ENCODE measurements at places on chromosomes 7 and 10.

DNA sequence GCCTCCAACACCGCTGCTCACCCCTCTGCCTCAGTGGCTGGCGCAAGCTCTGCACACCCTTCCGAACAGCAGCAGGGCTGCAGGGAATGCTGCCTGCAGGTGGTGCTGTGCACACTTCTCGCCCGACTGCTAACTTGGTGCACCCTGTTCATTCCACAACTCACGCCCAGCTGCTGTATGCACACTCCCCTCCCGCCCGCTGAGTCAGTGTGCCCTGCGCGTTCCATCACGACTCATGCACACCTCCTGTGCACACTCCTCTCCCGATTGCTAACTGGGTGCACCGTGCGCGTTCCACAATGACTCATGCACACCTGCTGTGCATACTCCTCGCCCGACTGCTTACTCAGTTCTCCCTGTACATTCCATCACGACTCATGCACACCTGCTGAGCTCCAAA is 21.5 kb downstream of the ADARB2 start:
- DNase-seq, result no peak

GRCh38 chr10:119700321-119700954 is 25.4 kb upstream of the INPP5F start:
- no peak for DNase-seq

DNA sequence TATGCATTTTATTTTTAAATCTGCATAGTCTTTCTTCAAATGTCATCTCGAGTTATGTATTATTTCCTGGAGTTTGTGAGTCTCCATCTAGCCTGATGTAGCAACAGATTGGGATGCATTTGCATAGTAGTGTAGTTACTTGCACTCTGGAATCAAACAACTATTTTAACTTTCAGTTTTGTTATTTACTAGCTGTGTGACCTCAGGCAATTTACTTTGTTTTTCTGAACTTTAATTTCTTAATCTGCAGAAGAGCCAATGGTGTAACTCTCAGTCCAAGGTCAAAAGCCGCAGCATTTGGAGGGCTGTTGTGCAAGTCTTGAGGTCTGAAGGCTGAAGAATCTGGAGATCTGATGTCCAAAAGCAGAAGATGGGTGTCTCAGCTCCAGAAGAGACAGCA is 175.8 kb upstream of the SORCS1 start:
- no peak for DNase-seq

- no peak for DNase-seq
Observed at GRCh38 chr10:102266670-102267069, 21.3 kb downstream of the GBF1 start.

GRCh38 chr10:1205450-1206030 is 149.4 kb downstream of the WDR37 start:
- no peak for DNase-seq

- no peak for DNase-seq
Observed at GRCh38 chr10:1776127-1776662, 38.9 kb upstream of the ADARB2 start.

- no peak for DNase-seq
Observed at GRCh38 chr10:9868499-9868898, 1149.2 kb upstream of the CELF2 start.

DNA sequence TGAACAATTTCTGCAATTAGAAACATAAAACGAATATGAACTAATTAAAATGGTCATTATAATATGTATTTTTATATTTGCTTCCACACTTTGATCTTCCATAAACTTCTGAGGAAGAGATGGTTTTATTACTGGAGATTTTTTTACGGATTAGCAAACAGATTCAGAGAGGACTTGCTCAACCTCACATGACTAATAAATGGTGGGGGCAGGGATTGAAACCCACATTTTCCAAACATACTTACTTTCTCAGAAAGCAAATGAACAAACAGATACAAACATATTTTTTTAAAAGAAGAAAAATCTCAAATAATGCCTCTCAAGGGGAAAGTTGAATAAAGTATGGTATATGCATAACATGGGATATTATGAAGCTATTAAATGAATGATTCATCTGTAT is 18.3 kb downstream of the ANKMY2 start:
- no peak for DNase-seq

- no peak for DNase-seq
Observed at GRCh38 chr10:31262672-31263071, 56.3 kb upstream of the ZEB1 start.

DNA sequence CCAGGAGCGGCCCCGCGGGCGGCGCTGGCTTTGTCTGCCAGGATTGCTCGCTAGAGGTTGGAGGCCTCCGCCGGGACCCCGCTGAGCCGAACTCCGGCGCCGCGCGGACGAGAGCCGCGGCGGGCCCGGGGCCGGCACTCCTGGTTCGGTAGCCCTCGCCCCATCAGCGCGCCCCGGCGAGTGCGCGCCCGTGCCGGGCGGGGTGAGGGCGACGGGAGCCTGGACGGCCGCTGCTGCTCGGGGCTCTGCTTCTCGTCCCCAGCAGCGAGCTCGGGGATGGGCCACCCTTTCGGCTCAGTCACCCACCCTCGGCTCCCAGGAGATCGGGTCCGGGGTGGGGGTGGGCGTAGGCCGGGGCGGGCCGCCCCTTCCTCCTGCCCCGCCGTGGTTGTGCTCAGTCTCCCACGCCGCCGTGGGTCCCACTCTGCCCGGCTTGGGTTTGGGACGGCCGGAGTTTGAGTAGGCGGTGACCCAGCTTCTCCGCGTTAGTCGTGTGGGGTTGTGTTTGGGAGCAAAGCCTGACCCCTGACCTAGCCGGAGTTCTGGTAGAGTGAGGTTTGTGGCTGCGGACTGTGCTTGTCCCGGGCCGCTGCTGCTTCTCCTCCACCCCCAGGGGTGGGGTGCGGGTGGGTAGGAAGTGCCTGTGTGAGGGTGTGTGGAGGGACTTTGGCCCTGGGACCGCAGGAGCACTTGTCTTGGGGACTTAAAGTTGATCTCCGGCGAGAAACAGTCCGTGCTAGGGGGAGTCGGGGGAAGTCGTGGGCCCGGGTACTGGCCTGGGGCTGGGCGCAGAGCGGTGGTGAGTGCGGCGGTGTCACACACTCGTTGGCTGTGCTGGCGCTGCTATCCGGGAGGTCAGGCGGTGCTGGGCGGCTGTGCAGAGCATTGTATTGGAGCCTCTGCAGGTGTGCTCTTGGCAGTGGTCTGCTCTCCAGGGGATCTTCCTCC is 677 bp downstream of the TSPAN14 start:
- no peak for DNase-seq

DNA sequence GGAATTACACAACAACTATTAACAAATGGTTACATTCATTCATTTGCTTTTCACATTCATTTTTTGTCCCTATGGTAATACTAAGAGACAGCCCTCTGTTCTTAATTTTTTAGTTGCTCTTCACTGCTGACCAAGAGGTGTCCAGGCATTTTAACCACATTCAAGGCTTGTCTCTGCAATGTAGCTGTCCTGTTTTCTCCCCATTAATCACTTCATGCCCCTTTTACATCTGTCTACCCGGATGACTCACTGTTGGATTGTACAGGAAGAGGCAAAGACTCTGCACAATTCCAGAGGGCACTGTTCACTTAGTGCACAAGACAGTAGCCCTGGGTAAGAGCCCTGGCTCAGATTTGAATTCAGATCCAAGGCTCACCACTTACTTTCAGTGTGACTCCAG is 168.5 kb downstream of the NOC3L start:
- DNase-seq, result no peak

- DNase-seq, result no peak
Observed at GRCh38 chr10:105239311-105240219, 598.5 kb downstream of the SORCS3 start.

- no peak for DNase-seq
Observed at GRCh38 chr7:106018566-106019469, 55.8 kb downstream of the CDHR3 start.

- DNase-seq, result no peak
Observed at GRCh38 chr7:155787171-155787851, 25.0 kb downstream of the SHH start.

DNA sequence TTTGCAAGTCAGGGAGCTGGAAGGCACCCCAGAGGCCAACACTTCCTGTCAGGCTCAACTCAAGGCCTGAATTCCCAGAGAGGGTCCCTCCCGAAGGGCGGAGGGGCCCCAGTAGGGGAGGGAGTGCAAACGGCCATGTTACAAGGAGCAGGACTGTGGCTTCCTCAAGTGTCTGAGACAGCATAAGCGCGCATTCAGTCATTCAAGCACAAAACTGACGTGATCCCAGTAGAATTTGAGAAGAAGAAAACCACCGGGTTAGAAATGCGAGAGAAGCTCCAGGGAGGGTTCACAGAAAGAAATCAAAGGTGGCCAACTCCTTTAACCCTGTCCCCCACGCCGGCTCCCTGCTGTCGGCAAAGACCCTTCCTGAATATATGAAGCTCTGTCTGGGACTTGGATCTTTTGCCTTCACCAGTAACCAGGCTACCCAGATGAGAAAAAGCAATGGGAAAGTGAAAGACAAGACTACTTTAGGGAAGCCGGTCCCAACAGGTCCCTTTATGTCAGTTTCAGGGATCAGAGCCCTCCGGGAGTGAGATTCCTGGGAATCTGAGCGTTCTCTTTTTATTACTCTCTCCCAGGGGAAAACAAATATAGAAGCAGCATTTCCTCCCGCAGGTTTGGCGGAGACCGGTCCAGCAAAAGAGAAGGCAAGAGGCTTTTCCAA is 1.3 kb downstream of the AFAP1L2 start:
- no peak for DNase-seq

DNA sequence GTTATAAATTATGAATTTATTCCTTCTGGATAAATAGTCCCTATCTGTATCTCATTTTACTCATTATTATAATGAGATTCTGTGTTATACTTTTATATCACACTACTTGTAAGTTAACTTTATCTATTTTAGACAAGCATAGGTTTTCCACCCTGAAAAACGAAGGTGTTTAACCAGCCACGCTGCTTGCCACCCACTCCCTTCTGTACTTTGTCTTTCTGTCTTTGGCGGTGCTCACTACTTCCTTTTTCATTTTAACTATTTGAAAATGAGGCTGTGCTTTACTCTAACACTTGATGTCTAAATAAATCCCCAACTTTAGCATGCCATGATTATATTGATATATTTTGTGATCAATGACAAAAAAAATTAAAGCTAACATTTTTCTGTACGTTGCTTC is 952.9 kb downstream of the DNAJB9 start:
- no peak for DNase-seq

- no peak for DNase-seq
Observed at GRCh38 chr10:58994226-58995057, 182.0 kb upstream of the PHYHIPL start.

GRCh38 chr10:109784236-109784635 is 139.1 kb downstream of the XPNPEP1 start:
- DNase-seq, result no peak

- no peak for DNase-seq
Observed at GRCh38 chr7:12244694-12245093, 33.6 kb downstream of the TMEM106B start.

- DNase-seq, result no peak
Observed at GRCh38 chr7:132333301-132333700, 243.0 kb downstream of the PLXNA4 start.

DNA sequence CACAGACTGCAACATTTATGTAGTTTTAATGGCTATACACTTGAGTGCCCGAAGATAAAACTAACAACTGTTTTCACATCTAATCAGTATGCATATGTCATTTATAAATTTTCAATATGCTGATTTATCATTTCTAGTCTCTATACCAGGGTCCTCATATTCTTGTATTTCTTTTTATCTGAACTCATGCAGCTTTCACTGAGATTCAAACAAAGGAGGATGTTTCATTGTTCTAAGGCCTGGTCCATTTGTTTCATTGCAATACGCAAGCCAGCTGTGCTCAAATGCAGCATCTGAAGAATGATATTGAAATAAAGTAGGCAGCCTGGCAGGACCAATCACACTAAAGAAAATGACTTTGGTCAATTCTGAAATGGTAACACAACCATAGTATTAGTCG is 31.7 kb downstream of the MAGI2 start:
- no peak for DNase-seq

- no peak for DNase-seq
Observed at GRCh38 chr10:4650582-4650981, 175.4 kb upstream of the AKR1E2 start.

- DNase-seq, result no peak
Observed at GRCh38 chr10:129244757-129245156, 222.3 kb upstream of the MGMT start.

GRCh38 chr10:79471776-79472175 is 26.4 kb upstream of the ZCCHC24 start:
- no peak for DNase-seq

- DNase-seq, result no peak
Observed at GRCh38 chr10:76447578-76447977, 1016.2 kb downstream of the LRMDA start.

DNA sequence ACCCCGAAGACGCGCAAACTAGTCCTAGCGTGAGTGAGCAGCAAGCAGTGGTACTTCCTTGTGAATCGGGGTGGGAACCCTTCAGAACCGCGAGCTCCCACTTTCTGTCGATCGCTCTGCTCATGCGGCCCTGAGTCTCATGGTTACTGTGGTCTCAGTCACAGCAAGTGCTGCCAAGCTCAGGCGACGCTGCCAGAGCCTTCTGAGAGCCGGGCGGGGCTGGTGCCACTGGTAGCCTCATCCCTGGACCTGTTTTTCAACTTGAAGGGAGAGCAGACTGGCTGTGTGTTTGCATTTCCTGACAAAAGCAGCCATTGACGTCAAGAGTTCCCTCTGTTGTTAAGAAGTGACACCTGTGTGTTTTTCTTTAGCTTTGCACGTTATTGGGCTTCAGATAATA is 32.9 kb upstream of the BHLHA15 start:
- DNase-seq, result no peak

GRCh38 chr7:6291531-6291930 is 19.1 kb upstream of the CYTH3 start:
- DNase-seq, result no peak

DNA sequence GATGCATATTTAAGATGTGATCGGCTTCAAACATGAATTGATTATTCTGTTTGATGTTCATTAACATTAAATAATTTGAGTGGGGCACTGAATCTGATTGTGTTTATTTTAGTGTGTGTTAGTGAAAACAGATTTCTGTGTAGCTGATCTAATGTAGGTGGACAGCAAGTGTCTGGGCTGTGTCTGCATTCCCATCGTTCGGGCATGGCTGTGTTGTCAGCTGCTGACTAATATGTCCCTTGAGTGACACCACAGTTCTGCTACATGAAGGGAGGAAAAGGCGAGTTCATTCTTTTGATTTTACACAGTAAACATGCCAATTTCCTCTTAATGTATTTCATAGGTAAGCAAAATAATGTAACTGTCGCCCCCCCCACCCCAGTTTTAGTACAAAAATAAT is 203.0 kb downstream of the CNTNAP2 start:
- DNase-seq, result no peak

DNA sequence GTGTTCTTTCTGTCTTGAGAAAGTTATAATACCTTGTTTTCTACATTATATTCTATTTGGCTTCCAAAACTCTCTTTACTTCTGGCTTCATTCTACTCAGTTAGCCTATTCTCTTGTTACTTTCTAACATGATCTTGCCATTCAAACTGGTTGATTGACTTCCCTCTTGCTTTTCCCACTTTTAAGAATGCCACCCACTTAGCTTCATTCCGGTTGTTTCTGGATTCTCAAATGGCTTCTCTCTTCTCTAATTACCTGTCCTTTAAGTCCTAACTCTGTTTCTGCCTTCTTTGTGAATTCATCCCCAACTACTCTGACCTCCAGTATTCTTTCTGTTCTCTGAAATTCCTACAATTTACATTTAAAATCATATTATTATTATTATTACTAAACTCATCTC is 52.0 kb downstream of the ANKIB1 start:
- DNase-seq, result no peak

GRCh38 chr10:69232252-69232651 is 12.1 kb downstream of the HKDC1 start:
- no peak for DNase-seq

- no peak for DNase-seq
Observed at GRCh38 chr7:135194494-135195095, 16.7 kb downstream of the WDR91 start.
